ENCODE measurements at places on chromosomes 2 and 18. TPM values are rescaled to one million over a fixed set of nuclear protein-coding genes. Genes with fewer than 3 reads are reported as not detected.
A peak's percentile ranks its signal among the peaks of the same experiment; 100 is the strongest.

GRCh38 chr2:96945014-96945413, 41.4 kb downstream of the FAM178B start:
- peaks cover 20% of the 10 kb centered on the region for H3K4me1 ChIP-seq
- peak overlapping the region; percentile 20 for H3K27ac ChIP-seq
- no peak for DNase-seq
- H3K27me3 ChIP-seq: peaks cover 2% of the 10 kb centered on the region
- peaks cover 3% of the 10 kb centered on the region for H3K36me3 ChIP-seq

DNA sequence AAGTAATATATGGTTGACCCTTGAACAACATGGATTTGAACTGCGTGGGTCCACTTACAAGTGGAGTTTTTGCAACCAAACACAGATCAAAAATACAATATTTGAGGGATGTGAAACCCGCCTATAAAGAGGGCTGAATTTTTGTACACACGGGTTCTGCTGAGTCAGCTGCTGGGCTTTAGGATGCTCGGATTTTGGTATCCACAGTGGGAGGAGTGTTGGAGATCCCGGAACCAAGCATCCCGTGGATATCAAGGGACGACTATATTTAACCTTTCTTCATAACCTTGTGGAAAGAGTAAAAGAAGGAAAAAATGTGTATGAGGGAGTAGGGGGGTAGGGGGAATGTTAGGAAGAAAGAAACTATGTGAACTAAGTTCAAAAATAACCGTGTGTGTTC, 10.0 kb upstream of the INPP1 start:
- no peak for DNase-seq
- H3K27me3 ChIP-seq: no peaks in the 10 kb centered on the region
- no peak overlapping the region for H3K4me3 ChIP-seq

DNA sequence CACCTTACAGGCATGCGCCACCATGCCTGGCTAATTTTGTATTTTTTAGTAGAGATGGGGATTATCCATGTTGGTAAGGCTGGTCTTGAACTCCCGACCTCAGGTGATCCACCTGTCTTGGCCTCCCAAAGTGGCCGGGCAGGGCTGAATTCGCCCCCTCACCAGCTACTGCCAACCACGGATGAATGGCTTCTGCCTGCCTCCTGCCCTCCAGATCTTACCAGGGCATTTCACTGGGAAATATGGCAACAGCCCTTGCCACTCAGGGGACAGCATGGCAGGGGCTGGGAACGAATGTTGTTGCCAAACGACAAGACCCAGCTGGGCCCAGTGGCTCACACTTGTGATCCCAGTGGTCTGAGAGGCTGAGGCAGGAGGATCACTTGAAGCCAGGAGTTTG, 1.8 kb upstream of the ALPP start:
- H3K4me1 ChIP-seq: no peaks in the 10 kb centered on the region
- H3K4me3 ChIP-seq: no peak overlapping the region
- H3K27ac ChIP-seq: no peak overlapping the region
- DNase-seq: no peak
- no peaks in the 10 kb centered on the region for H3K36me3 ChIP-seq
- no peaks in the 10 kb centered on the region for H3K27me3 ChIP-seq

- H3K27ac ChIP-seq: no peak overlapping the region
- no peak for DNase-seq
- peaks cover 3% of the 10 kb centered on the region for H3K27me3 ChIP-seq
These were observed 467.5 kb downstream of the FBXO15 start for GRCh38 chr18:73679941-73680712.

- no peak overlapping the region for H3K4me3 ChIP-seq
- peaks cover 5% of the 10 kb centered on the region for H3K4me1 ChIP-seq
- peaks cover 12% of the 10 kb centered on the region for H3K36me3 ChIP-seq
- no peak for DNase-seq
These were observed 23.9 kb downstream of the PECR start for GRCh38 chr2:216057688-216058193.

MPPE1 gene
- 34.6 TPM for total RNA-seq

MOCOS gene
- 3.2 TPM for total RNA-seq

POTEI gene
- total RNA-seq: 7.0 TPM
